Thymus (tissue), 14 donors: ENCODE measurements at places on chromosomes 16 and 17.

DNA sequence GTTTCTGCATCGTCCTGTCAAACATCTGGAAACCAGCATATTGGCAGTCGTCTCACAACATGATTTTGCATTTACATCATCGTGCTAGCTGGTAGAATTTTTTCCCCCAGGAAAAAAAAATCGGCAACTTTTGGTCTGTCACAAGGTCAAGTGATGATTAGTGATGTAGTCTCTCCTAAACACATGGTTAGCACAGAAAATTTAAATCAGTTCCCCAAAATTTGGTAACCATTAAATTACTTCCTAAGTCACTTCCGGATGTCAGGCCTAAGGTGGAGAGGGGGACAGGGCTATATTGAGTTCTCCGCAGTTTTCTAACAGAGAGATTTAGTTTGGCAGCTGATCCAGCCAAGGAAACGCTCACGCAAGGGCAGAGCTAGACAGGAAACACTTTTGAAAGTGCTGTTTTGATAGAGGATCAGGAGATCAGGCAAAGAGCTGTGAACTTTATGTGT is 271.0 kb upstream of the TBX2 start:
- no peaks in the 10 kb centered on the region for H3K36me3 ChIP-seq
- no peak overlapping the region for H3K27ac ChIP-seq
- no peaks in the 10 kb centered on the region for H3K4me1 ChIP-seq
- DNase-seq = no peak

- no peak overlapping the region for H3K27ac ChIP-seq
- no peak for DNase-seq
- peaks cover 4% of the 10 kb centered on the region for H3K27me3 ChIP-seq
- H3K4me1 ChIP-seq = no peaks in the 10 kb centered on the region
- H3K4me3 ChIP-seq = no peak overlapping the region
These were observed 36.6 kb upstream of the TMEM132E start for GRCh38 chr17:34542700-34543336.

DNA sequence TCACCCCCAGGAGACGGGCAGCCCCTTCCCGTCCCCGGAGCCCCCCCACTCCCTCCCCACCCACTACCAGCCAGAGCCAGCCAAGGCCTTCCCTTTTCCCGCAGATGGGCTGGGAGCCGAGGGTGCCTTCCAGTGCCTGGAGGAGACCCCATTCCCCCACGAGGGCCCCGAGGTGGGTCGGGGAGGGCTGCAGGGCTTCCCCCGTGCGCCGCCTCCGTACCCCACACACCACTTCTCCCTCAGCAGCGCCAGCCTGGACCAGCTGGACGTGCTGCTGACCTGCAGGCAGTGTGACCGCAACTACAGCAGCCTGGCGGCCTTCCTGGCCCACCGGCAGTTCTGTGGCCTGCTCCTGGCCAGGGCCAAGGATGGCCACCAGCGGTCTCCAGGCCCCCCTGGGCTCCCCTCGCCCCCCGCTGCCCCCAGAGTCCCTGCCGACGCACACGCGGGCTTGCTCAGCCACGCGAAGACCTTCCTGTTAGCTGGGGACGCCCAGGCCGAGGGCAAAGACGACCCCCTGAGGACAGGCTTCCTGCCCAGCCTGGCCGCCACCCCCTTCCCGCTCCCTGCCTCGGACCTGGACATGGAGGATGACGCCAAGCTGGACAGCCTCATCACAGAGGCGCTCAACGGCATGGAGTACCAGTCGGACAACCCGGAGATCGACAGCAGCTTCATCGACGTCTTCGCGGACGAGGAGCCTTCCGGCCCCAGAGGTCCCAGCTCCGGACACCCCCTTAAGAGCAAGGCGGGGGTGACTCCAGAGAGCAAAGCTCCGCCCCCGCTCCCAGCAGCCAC is 23.5 kb upstream of the ZFPM1 start:
- peaks cover 21% of the 10 kb centered on the region for H3K27me3 ChIP-seq
- peak overlapping the region; percentile 66 for H3K4me3 ChIP-seq
- H3K36me3 ChIP-seq = no peaks in the 10 kb centered on the region
- peaks cover 15% of the 10 kb centered on the region for H3K4me1 ChIP-seq

- H3K4me3 ChIP-seq = no peak overlapping the region
- peak overlapping the region; percentile 73 for H3K27ac ChIP-seq
- peaks cover 87% of the 10 kb centered on the region for H3K4me1 ChIP-seq
- DNase-seq = no peak
- peaks cover 8% of the 10 kb centered on the region for H3K36me3 ChIP-seq
These were observed 232.5 kb downstream of the MSI2 start for GRCh38 chr17:57488856-57489255.

DNA sequence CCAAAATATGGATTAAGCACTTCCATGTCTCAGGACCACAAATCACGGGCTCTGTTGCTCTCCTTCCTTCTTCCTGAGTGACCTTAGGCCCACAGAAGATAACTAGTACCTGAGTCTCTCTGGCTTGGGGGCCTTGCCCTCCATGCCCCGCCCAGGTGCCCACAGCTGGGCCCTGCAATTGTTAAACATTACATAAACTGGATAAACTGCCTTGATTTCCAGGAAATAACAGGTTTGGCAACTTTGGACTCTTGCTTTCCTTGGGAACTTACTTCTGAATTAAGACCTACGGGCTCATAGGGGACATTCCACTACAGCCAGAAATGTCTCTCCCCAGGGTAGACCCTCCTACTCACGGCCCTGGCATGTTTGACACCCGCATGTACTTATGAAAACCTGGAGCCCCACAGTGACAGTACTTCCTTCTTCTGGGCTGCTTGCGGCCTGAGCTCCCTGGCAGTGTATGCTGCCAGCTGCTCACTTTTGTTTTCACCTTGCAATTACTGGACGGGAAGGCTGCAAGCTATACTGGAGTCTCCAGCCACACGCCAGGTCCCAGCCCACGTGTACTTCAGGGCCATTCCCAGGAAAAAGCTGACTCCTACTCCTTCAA is 2.3 kb upstream of the UBALD2 start:
- no peak overlapping the region for H3K27ac ChIP-seq
- no peaks in the 10 kb centered on the region for H3K27me3 ChIP-seq
